Stimulated activated CD4-positive, alpha-beta T cell treated with anti-CD3 and anti-CD28 coated beads, TNF-alpha, amount 100 ng/mL, for 4 hours (primary cell): ENCODE measurements at places on chromosomes 4 and X.

DNA sequence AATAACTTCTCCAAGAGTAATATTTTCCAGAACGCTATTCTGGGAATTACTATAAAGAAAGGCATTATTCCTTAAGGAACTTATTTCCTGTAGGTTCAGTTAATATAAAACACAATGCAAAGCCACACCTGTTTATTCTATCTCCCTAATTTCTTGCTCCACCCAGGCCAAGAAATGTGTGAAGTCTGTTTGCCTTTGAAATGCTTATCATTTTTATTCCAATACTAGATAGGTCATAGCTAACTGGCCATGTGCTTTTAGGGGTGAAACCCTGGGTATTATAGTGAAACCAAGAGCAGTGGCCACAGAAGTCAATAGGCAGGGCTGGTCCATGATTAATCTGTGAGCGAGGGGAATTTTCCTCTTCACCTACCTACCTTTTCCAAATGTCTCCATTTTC lies 14.8 kb downstream of the CXCL3 start:
- no peak for DNase-seq

DNA sequence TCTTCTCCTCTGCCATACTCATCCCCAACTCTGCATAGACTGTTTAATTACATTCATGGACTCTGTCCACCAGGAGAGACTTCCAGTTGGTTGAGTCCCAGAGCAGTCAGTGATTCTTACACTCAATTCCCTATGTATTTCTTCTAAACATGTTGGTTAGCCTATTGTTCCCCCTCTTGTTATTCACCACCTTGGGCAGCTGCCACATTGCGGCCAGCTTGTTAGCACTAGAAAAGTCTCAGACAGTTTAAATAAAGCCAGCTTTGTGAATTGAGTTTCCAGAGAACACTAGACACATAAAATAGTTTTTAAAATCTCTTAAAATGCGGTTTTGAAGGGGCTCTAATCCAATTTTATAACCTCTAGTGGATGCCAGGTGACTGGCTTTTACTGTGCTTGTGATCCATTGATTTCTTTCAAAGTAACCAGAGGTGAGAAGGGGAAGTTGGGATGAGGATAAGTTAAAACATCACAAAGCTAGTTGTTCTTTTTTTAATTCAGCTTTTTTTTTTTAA lies 827.7 kb downstream of the FSTL5 start:
- DNase-seq: no peak

- DNase-seq: no peak
Observed at GRCh38 chrX:54492340-54492739, 3.7 kb downstream of the FGD1 start.

DNA sequence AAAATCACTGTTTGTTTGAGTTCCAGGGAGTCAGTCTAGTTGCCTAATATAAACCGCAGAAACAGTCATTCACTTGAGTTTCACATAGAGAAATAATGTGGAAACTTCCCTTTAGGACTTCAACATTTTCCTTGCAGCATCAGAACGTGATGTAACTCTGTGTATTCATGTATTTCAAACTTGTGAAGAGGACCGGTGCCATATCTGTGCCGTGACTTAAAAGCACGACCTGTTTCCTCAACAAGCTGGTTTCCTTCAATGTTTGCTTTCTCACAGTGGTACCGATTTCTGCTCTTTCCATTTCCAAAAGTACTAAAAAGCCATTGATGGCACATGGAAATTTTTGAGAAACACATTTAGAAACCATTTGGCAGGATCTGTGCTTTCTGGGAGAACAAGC lies 166.6 kb upstream of the RAPGEF2 start:
- DNase-seq: no peak

GRCh38 chrX:31423609-31424189 lies 351.9 kb upstream of the FTHL17 start:
- DNase-seq: no peak

DNA sequence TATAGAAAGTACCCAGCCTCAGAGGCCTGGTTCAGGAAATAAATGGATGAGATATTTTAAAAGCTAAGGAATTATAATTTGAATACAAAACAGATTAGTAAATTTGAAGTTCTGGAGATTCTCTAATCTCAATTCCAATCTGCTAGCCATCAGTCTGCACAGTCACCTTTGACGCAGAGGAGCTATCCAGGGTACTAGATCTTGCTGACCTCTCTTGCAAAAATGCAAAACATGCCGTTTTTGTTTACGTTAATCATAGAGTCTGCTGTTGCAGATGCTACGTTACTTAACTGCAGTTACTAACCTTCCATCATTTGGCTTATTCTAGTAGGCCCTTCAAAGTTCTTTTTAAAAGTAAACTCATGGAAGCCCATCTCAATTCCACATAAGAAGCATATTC lies 10.4 kb downstream of the CCSER1 start:
- DNase-seq: no peak

DNA sequence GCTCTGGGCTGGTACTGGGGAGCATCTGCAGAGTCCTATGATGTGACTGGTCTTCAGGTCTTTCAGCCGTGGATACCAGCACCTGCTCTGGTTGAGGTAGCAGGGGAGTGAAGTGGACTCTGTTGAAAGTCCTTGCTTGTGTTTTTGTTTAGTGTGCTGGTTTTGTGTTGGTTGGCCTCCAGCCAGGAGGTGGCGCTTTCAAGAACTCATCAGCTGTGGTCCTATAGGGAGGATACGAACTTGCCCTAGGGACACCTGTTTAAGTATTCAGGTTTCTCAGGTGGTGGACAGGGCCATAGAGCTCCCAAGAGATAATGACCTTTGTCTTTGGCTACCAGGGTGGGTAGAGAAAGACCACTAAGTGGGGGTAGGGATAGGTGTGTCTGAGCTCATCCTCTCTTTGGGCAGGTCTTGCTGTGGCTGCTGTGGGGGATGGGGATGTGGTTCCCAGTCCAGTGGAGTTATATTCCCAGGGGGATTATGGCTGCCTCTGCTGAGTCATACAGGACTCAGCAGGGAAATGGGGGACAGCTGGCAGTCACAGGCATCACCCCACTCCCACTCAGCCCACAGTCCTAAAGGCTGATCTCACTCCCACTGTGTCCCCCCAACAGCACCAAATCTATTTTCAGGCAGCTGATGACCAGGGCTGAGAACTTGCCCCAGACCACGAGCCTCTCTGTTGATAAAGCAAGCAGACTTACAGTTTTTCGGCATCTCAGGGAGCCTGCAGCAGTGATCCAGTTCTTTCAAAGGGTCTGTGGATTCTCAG lies 24.1 kb downstream of the MSMO1 start:
- no peak for DNase-seq

DNA sequence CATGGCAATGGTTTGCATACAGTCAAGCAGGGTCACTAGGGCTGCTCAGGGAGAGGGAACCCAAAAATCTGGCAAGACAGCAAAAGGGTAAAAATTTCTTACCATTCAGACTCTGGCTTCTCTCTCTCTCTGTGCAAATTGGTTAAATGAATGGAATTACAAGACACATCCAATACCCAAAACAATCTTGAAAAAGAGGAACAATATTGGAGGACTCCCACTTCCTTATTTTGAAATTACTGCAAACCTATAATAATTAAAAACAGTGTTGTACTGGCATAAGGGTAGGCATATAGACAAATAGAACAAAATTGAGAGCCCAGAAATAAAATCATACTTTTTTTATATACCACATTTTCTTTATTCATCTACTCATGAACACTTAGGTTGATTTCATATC lies 24.1 kb downstream of the ETDA start:
- no peak for DNase-seq

GRCh38 chr4:111838406-111838930 lies 306.8 kb upstream of the FAM241A start:
- DNase-seq: no peak

DNA sequence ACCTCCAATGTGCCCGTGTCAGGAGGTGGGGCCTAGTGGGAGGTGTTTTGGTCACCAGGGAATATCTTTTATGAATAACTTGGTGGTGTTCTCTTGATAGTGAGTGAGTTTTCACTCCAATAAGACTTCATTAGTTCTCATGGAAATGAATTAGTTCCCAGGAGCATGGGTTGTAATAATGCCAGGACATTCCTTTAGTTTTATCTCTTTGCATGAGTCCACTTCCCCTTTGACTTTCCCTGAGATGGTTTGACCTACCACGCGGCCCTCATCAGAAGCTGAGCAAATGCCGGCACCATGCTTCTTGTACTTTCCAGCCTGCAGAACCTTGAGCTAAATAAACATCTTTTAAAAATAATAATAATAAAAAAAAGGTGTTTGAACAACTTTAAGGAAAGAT lies 112.9 kb upstream of the ACSL4 start:
- DNase-seq: no peak

- DNase-seq: no peak
Observed at GRCh38 chr4:49044270-49044669, 58.2 kb downstream of the CWH43 start.

GRCh38 chrX:10121787-10122186 lies 35.0 kb upstream of the CLCN4 start:
- DNase-seq: no peak

DNA sequence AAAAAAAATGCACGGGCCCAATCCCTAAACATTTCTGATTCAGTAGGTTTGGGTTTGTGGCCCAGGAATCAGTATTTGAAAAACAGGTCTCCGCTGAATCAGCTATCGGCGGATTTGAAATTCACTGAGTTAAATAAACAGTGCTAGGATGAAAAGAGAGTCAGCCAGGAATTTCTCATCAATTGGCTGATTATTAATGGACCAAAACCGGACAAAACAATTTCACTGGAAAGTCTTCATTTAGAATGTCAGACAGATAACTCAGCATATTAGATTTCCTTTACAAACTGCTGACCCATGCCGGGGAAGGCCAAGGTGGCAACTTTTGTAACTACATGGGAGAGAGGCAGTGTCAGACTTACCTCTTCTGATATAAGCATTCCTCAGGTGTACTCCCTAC lies 99.4 kb upstream of the LSM6 start:
- no peak for DNase-seq

DNA sequence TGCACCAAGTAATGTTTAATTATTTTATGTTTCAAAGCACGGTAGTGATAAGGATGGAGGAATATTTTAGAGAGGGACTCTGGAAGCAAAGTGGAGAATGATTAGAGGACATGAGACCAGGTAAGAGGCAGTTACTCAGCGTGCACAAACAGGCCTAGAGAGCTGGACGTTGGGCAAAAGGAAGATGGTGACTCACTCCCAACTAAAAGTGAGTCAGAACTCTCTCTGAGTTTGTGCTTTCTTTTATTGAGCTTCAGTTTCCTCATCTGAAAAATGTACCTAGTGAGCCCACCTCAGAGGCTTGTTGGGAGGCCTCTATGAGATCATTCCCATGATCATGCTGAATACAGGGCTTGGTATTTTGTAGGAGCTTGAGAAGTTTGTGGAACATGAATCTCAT lies 1.6 kb upstream of the ZC4H2 start:
- no peak for DNase-seq

DNA sequence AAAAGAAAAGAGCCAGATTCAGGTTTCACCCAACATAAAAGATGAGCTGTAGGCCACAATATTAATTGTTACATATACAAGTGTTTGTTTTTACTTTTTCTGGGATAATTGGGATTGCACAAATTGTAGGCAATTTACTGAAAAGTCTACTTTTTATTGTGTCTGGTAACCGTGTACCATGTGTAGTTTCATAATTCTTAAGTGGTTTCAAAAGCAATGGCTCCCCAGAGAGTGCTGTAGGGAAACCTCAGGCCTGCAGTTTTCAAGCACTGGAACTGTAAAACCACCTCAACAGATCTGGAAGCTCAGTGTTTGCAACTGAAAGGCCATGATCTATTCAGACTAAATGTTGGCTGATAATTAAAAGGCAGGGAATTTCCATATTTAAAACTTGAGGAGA lies 53.9 kb upstream of the MMAA start:
- DNase-seq: no peak

DNA sequence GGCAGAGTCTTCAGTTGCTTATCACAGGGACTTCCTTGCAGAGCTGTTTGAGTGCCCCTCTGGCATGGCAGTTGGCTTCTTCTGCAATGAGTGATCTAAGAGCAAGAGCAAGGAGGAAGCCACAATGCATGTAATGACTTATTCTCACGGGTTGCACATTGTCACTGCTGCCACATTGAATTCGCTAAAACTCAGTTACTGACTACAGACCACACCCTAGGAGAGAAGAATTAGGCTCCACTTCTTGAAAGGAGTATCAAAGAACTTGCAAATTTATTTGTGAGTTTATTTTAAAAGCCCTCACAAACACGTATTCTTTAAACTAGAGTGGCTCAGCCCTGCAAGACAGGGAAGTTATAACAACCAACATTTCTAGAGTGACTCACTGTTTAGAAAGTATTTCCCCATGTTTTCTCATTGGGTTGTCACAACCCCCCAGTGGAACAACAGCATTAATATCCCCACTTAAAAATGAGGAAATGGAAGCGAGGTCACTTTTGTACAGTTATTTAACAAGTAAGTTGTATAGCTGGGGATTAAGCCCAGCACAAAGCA lies 32.4 kb upstream of the RBPJ start:
- DNase-seq: no peak

- no peak for DNase-seq
Observed at GRCh38 chr4:6116696-6117285, 83.6 kb downstream of the JAKMIP1 start.

DNA sequence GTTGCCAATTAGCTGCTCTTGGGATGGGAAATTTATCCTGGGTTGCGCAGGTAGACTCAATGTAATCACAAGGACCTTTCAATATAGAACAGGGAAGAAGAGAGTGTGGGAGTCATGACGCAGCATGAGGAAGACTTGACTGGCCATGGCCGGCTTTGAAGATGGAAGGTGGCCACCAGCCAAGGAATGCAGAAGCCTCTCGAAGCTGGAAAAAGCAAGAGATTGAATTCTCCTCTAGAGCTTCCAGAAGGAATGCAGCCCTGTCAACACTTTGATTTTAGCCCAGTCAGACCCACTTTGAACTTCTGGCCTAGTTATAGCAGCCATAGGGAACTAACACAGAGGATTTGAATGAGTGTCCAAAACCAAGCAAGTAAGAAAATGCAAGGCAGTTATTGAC lies 14.7 kb upstream of the SH3KBP1 start:
- no peak for DNase-seq

DNA sequence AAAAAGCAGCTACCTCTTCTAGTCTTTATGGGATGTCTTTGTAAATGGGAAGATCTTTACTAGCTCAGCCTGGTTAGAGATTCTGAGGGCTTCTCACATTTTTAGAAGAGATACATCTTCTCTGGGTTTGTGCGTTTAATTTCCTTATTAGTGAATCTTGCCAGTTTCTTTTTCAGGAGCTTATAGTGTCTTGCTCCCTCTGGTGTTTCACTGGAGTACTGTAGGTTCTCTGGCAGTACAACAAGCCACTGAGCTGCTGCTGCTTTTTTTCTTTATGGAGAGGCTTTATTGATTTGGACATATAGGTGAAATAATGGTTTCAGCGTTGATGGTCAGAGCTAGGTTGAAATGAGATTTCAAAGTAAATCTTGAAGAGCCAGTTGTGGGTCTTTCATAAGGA lies 82.9 kb downstream of the LAS1L start:
- no peak for DNase-seq

- no peak for DNase-seq
Observed at GRCh38 chrX:113906168-113906567, 677.7 kb upstream of the HTR2C start.

- no peak for DNase-seq
Observed at GRCh38 chr4:29058531-29058930, 1661.6 kb upstream of the PCDH7 start.

GRCh38 chrX:13013363-13014110 lies 30.9 kb downstream of the FAM9C start:
- DNase-seq: no peak

- no peak for DNase-seq
Observed at GRCh38 chr4:13903901-13904300, 276.4 kb upstream of the BOD1L1 start.
